ENCODE measurements at places on chromosomes 12 and 14.

DNA sequence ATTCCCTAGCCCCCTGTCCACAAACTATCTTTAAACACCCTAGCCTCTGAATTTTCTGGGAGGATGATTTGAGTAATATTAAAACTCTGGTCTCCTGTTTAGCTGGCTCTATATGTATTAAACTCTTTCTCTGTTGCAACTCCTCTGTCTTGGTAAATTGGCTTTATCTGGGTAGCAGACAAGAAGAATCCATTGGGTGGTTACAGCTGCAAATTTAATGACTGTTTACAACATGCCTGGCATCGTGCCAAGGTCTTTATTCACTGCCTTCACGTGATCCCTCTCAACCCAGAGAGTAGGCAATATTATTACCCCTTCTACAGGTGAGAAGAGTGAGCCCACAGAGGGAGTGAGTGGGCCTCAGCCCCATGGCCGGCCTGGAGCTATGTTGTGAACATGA is 77.8 kb upstream of the MYL2 start:
- no peak for DNase-seq

DNA sequence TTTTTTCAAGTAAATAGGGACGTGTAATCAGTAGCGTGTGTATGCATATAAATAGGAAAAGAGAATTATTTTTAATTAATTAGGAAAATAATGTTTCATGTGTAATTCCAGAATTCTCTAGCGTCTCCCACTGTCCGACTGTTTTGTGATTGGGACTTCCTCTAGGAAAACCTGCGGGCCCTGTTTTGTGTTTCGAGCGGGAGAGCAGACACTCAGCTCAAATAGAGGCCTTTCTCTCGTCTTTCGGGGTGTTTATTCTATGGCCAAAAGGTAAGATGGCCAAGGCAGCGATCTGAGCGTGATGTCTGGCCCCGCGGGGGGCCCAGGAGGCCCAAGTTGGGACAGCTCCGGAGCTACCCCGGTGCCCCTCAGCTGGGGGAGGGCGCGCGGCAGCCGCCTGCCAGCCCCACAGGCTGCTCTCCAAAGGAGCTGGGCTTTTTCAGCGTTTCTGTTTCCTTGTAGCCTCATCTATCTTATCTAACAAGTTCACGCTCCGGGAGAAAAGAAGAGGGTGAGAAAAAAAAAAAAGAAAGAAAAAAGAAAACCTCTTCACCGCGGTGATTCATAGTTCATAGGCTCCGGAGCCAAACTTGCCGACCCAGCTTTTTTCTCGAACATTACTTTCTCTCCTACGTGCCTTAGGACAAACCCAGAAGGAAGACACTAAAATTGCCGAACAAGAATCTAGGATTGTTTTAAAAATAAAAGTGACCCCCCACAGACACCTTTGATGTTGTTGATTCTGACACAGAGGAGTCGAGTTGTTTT is 7.5 kb upstream of the FOXG1 start:
- peak; percentile 65 for DNase-seq

DNA sequence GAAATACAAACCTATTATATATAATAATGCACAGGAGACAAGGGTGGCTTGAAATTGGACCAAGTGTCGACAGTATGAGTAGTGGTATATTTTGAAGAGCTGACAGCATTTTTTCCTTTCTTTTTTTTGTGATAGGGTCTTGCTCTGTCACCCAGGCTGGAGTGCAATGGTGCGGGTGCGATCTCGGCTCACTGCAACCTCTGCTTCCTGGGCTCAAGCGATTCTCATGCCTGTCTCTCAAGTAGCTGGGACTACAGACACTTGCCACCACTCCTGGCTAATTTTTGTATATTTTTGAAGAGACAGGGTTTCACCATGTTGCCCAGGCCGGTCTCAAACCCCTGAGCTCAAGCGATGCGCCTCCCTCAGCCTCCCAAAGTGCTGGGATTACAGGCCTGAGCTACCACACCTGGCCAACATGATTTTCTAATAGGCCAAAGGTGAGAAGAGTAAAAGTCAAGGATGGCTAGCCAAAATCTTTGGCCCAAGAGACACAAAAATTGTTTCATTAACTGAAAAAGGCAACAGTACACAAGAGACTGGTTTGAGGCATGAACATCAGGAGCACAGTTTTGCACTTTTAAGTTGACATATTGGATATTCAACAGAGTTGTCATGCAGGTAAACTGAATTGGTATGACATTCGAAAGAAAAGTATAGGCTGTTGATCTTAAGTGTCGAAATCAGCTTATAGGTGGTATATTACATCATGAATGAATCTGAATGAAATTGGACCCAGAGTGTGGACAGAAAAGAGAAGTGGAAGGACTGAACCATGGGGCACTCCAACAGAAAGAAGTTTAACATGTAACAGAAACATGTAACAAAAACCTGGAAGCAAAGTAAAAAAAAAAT is 12.5 kb downstream of the HNRNPC start:
- DNase-seq: no peak

DNA sequence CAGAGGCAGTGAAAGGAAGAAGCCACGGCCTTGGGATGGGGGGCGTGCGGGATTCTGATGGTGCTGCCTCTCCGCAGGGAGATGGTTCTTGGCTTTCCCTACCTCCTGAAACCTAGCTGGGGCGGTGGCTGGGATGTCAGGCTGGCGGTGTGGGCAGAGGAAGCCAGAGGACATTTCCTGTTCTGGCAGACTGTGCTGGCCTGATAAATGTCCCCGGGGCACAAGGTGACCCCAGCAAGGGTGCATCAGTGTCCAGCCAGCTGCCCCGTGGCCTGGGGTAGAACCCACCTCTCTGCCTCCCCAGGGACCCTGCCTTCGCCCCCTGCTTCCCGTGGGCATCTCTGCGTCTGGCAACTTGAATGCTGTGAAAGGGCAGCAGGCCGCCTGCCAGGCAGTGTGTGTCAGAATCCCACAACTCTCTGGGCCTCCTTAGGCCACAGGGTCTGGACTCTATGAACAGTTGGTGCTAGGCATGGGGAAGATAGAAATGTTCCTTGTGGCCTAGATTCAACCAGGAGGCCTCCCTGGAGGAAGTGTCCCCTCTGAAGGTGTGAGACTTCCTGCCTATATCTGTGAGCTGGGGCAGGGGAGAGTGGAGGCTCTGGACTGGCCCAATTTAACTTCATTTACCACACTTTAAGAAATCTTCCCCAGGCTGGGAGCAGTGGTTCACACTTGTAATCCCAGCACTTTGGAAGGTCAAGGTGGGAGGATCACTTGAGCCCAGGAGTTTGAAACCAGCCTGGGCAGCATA is 4.9 kb downstream of the SH2B3 start:
- no peak for DNase-seq

DNA sequence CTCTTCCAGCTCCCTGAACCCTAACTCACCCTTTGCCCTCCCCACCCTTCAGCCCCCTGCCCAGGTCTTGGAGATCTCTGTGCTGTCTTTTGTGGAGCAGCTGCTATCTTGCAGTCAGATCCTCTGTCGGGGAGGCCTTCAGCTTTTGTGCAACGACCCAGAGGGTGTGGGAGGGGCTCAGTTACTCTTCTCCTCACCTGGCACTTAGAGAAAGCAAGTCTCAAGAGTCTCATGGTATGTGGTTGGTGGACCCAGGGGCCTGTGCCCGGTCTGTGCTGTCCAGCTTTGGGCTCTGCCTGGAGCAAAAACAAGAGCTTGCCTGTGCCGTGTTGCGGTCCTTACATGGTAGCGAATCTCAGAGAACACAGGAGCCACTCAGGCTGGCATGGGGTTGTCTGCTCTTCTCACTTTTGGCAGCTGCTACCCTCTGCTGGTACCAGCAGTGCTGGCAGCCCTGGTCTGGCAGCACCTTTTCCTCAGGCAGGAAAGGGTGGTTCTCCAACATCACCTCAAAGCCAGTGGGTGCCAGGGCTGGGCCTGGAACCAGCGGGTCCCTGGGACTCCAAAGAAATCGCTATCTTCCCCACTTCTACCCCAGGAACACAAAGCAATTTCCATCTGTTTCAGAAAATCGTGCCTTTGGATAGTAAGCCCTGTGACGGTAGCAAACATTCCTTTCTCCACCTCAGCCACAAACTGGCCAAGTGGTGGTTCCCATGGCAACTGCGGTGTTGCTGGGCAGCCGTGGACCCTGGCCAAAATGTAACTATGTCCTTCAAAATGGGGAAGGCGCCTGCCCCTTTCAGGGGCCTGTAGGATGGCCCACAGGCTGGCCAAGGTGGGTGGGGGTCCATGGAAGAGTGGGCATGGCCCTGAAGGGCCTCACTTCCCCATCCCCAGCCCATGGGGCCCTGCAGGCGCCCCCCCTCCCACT is 90.0 kb downstream of the RIN3 start:
- no peak for DNase-seq

DNA sequence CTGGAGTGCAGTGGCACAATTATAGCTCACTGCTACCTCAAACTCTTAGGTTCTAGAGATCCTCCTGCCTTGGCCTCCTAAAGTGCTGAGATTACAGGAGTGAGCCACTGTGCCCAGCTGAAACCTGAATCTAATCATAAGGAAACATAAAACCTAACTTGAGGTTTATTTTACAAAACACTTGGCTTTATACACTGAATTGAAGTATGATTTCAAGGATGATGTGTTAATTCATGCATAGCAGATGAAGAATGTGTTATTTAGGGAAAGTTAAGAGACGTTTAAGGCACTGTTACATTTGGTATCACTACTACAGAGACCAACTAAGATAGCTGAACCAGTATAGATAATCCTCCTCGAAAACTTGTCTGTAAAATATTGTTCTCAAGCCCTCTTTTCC is 6.4 kb downstream of the DICER1 start:
- DNase-seq: no peak

GRCh38 chr12:52523824-52524223 is 3.6 kb upstream of the KRT5 start:
- no peak for DNase-seq

DNA sequence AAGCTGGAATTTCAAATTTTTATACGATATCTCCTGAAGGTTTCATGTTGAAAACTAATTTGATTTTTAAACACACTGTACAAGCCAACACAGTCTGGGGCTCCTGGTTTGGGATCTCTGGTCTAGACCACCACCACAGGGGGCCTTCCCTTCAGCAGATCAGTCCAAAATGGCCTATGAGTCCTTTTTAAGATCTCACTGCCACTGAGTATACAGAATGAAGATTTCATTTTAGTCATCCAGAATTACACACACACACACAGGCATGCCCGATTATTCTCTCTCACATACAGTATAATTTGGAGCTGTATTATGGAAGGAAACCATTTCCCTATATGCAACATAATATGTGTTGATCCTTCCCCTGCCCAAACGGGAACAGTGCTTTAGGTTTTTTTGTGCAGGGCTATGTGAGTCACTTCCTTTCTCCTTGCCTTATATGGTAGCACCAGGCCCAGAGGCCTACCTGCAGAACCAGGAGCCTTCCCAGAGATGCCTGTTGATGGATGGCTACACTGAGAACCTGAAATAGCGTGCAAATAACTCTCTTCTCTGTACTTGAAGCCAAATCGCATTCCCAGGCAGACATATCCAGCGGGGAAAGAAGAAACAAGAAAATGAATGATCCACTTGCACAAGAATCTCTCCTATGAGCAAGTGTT is 28.1 kb upstream of the WNK1 start:
- DNase-seq: no peak

DNA sequence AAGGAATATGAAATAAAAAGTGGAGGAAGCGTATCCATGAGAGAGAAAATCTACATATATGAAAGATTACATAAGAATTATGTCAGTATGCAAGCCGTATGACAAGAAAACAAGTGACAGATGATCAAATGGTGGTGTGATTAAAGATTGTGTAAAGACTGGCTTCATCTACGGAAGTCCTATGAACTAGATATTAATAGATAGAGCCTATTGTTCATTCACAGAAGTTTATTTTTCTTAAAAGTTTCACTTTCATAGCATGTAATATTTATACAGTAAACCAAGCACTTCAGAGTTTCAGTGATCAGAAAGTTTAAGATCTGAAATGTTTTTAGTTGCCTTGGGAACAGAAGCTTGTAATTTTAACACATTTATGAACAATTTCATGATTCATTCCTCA is 84.5 kb downstream of the VRK1 start:
- DNase-seq: no peak

- no peak for DNase-seq
Measured at GRCh38 chr12:29176941-29177340, 27.9 kb downstream of the FAR2 start.

GRCh38 chr12:120936197-120936596 is 32.0 kb upstream of the SPPL3 start:
- no peak for DNase-seq

DNA sequence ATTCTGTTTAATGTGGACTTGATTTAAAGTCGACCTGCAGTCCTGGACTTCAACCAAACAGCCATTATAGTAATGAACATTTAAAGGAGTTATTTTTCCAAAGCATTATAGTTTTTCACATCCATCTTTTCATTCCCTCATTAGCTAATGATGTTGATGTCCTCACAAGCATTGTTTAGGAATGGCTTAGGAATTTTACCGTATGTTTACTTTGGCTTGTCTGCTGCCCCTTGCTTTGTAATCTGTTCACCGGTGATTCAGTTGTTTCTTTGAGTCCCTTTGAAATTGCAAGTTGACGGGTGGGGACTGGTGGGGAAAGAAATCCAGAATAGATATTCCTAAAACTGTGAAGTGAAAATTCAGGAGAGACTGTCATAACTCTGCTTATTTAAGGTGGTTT is 25.4 kb downstream of the PRKCH start:
- no peak for DNase-seq

All from NCI-H446 treated with DMSO at 0.1 percent for 48 hours (cell line).